ENCODE measurements at places on chromosomes 1 and 21.

DNA sequence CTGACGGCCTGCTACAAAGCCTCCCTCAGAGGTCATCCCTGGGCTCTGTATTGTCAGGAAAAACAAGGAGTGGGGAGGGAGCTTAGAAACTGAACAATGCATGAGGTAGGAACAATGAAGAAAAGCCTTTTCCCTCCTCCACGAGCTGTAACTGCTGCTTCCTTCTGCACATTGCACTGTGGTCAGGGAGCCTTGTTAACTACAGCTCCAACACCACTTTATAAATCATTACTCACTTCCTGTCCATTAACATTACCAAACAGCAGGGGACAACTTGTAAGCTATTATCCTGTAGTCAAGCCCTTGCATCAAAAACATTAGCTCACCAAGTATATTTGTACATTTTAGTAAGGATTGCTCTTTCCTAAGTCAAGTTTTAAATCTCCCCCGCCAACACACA is 336.0 kb upstream of the NR5A2 start:
- DNase-seq: no peak

GRCh38 chr1:7767176-7767575 is 3.9 kb upstream of the VAMP3 start:
- no peak for DNase-seq

DNA sequence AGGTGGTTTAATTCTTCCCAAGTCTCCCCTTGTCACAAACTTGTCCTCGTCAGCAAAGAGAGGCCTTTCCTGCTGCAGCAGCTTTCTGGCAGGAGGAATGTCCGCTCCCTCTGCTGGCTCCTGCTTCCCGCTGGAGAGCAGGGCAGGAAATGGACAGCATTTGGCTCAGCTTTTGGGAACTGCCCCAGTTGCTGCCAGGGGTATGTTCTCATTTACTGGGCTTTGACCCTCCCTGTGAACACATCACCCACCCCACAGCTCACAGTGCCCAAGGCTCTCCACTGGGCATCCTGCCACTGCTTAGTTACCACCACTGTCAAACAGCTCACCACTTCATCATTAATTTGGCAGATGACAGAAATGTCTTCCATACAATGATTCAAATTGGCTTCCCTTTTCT is 75.4 kb downstream of the MRPL37 start:
- no peak for DNase-seq

DNA sequence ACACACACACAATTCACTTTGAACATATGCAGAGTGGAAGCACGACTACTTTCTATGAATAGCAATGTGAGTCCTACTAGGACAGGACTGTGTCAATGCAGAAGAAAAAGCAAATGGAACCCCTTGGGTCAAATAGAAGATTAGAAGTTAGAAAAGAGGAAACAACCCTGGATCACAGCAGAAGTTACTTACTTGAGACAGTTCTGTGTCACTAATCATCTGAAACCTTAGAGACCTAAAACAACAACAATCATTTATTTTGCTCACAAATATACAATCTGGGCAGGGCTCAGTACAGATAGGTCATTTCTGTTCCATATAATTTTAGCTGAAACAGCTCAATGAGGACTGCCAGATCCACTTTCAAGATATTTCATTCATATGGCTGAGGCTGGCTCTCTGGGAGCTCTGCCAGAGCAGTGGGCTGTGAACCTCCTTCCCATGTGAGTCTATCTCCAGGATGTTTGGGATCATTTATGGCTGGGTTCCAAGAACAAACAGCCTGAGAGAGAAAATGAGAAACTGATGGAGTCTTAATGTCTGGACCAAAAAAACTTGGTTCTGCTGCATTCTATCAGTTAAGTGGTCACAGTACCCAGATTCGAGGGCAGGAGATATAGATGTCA is 42.5 kb upstream of the IL10 start:
- DNase-seq: no peak

Measured in NCI-H526 treated with DMSO at 0.1 percent for 48 hours (cell line).